T-cell (primary cell): ENCODE measurements at places on chromosomes 13 and 19. TPM values are rescaled to one million over a fixed set of nuclear protein-coding genes. Genes with fewer than 3 reads are reported as not detected.

Gene RASAL3
- 175 TPM for total RNA-seq

Gene ZSCAN4
- not detected for total RNA-seq

Gene PLEKHF1
- 34.5 TPM for total RNA-seq

Gene KIR2DL1
- not detected for total RNA-seq

Gene RNF225
- total RNA-seq, result 1.9 TPM

Gene CPB2
- 0.28 TPM for total RNA-seq

GRCh38 chr19:51593969-51594773, 23.1 kb downstream of the ZNF175 start:
- peak; percentile 94 for DNase-seq
- H3K27me3 ChIP-seq, result no peaks in the 10 kb centered on the region
- peak overlapping the region; percentile 86 for H3K4me3 ChIP-seq
- no peaks in the 10 kb centered on the region for H3K36me3 ChIP-seq

- peaks cover 29% of the 10 kb centered on the region for H3K4me1 ChIP-seq
- no peak for DNase-seq
- no peaks in the 10 kb centered on the region for H3K27me3 ChIP-seq
- no peak overlapping the region for H3K4me3 ChIP-seq
Measured at GRCh38 chr13:45413826-45414307, 4.3 kb downstream of the SLC25A30 start.

- H3K27ac ChIP-seq, result no peak overlapping the region
- H3K4me3 ChIP-seq, result no peak overlapping the region
- H3K36me3 ChIP-seq, result peaks cover 67% of the 10 kb centered on the region
- peaks cover 22% of the 10 kb centered on the region for H3K4me1 ChIP-seq
Measured at GRCh38 chr19:19356500-19356899, 35.9 kb downstream of the MAU2 start.

- H3K4me1 ChIP-seq, result no peaks in the 10 kb centered on the region
- no peak overlapping the region for H3K4me3 ChIP-seq
- H3K27ac ChIP-seq, result no peak overlapping the region
- DNase-seq, result no peak
- H3K27me3 ChIP-seq, result no peaks in the 10 kb centered on the region
Measured at GRCh38 chr19:24060687-24061356, 26.2 kb upstream of the ZNF254 start.

DNA sequence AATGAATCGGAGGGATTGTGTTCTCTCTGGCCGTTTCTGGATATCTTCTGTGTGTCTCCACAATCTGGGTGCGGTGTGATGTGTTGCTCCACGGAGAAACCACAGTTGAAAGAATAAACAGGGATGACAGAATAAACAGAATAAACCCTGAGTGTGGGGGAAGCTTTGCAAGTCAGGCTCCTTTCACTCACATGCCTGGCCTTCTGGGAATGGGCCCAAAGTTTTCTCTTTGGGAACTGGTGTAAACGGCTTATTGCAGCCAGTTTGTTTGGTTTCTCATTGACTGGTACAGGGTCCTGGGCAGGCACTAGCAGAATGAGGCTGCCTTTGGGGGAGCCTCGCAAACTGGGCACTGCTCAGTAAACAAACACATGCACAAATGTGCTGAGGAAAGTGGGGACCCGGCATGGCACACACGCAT, 324.7 kb downstream of the DLEU7 start:
- H3K4me1 ChIP-seq, result no peaks in the 10 kb centered on the region
- DNase-seq, result no peak
- H3K27ac ChIP-seq, result no peak overlapping the region
- no peak overlapping the region for H3K4me3 ChIP-seq
- no peaks in the 10 kb centered on the region for H3K36me3 ChIP-seq

- no peaks in the 10 kb centered on the region for H3K36me3 ChIP-seq
- H3K4me3 ChIP-seq, result peak overlapping the region; percentile 35
- H3K27me3 ChIP-seq, result peaks cover 29% of the 10 kb centered on the region
- DNase-seq, result peak; percentile 70
Measured at GRCh38 chr19:35142606-35143230, 337 bp upstream of the FXYD7 start.

DNA sequence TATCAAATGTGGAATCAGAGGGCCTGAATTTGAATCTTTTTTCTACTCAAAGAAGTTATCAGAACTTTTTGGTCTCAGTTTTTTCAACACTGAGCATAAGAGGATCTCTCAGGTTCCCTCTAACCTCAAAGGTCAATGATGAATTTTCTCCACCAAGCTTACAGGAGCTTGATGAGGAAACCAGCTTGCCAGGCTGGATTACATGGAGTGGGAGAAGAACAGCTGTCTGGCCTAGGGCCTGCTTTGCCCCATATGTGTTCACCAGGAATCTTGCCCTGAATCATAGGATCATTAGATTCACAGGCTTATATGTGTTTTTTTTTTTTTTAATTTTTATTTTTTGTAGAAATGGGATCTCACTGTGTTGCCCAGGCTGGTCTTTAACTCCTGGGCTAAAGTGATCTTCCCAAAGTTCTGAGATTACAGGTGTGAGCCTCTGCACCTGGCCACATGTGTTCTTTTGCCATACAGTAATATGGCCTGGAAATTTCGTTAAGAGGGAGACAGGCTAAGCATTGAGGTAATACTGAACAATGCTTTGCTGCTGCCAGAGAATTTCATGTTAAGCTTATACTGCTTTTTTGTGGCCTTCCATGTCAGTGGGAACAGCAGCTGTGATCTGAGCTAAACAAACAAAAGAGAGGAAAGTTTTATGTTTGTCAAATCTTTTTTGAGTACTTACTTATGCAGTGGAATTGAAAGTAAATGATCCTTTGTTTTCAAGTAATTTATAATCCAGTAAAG, 110.6 kb downstream of the DNAJC3 start:
- H3K27me3 ChIP-seq, result no peaks in the 10 kb centered on the region
- H3K36me3 ChIP-seq, result peaks cover 14% of the 10 kb centered on the region
- no peak for DNase-seq
- H3K4me1 ChIP-seq, result no peaks in the 10 kb centered on the region
- no peak overlapping the region for H3K27ac ChIP-seq

DNA sequence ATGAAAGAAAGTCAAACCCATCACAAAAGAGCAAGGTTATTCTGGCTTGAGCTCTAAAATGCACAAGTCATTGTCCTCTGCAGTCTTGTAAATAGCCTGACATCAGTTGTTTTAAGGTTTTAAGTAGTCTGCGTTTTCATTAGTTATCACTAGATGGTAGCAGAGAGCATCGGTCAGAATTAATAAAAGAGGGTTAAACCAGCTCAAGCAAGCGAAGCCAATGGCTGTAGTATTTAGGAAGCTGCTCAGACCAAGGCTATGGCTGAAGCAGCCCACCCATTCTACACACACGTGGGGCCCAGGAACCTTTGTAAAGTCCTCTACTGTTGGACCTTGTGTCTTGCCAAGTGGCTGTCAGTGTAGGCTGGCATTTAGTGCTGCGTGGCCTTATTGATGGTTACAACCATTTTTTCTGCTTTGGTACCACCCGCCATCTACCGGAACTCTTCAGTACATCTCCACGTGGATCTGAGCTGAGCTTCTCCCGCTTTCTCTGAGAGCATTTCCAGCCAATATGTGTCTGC, 13.3 kb upstream of the ZNF57 start:
- H3K4me1 ChIP-seq, result no peaks in the 10 kb centered on the region
- no peaks in the 10 kb centered on the region for H3K36me3 ChIP-seq
- no peak for DNase-seq

GRCh38 chr13:36981156-36981743, 17.9 kb downstream of the ALG5 start:
- no peaks in the 10 kb centered on the region for H3K4me1 ChIP-seq
- H3K36me3 ChIP-seq, result peaks cover 7% of the 10 kb centered on the region
- no peaks in the 10 kb centered on the region for H3K27me3 ChIP-seq

DNA sequence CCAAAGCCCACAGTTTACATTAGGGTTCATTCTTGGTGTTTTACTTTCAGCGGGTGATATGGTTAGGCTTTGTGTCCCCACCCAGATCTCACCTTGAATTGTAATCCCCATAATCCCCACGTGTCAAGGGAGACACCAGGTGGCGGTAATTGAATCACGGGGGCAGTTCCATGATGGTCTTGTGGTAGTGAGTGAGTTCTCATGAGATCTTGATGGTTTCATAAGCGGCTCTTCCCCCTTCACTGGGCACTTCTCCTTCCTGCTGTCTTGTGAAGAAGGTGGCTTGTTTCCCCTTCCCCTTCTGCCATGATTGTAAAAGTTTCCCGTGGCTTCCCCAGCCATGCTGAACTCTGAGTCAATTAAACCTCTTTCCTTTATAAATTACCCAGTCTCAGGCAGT, 12.0 kb downstream of the FPR2 start:
- H3K36me3 ChIP-seq, result no peaks in the 10 kb centered on the region
- no peak for DNase-seq
- H3K27ac ChIP-seq, result no peak overlapping the region
- peaks cover 3% of the 10 kb centered on the region for H3K4me1 ChIP-seq
- H3K4me3 ChIP-seq, result no peak overlapping the region

DNA sequence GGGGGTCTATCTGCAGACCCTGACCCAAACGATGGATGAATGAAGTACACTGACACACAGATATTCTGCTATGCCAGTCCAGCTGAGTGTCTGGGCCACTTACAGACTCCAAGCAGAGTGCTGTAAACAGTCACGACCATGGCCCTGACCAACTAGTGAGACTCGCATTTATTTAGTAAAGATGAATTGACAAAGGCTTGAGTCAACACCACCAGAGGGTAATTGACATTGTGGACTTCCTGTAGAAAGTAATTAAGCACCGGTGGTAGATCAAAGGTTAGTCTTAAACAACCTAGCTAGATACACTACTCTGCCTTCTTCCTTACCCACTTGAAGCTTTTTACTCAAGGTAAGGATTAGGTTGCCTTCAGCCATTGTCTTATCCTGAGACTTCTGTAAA, 63.4 kb upstream of the KPNA3 start:
- no peaks in the 10 kb centered on the region for H3K36me3 ChIP-seq
- no peak overlapping the region for H3K27ac ChIP-seq
- no peaks in the 10 kb centered on the region for H3K4me1 ChIP-seq

DNA sequence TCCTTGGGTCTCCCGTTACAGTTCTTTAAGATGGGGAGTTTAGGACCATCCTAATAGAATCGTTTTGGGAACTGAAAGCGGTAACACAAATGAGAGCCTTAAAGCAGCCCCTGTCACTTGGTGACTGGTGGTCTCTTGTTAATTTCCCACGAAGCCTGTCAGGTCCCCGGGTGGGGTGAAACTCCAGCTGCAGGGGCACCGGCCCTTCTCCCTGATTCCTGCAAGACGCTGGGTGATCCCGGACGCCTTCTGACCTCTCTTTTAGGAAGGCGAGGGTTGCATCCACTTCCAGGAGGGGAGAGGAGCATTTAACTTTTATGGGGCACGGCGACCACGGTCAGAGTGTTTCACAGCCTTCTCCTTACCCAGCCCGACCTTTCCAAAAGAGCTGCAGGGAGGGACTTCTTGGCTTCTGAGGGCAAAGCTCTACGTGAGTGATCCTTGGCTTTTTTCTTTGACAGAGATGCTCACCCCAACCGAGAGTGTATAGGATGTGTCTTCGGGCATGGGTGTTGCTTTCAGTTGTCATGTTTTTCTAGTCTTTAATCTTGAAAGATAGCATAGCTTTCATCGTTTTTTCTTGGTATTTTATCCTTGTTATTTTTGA, 688 bp downstream of the ZNF225 start:
- H3K36me3 ChIP-seq, result peaks cover 16% of the 10 kb centered on the region
- H3K4me1 ChIP-seq, result peaks cover 21% of the 10 kb centered on the region
- H3K27ac ChIP-seq, result peak overlapping the region; percentile 40

- H3K27ac ChIP-seq, result peak within 1 kb of the TSS; percentile 21
- H3K27me3 ChIP-seq, result peaks cover 7% of the 10 kb centered on the region
- peaks cover 36% of the 10 kb centered on the region for H3K4me1 ChIP-seq
- DNase-seq, result no peak
Measured at GRCh38 chr19:41928221-41928683, at the start of gene ERFL. Gene ERFL, minus strand, starts transcription at chr19:41928449. Its CDS starts 15,530 bp downstream, at chr19:41912919.

GRCh38 chr13:50794226-50794625, 49.3 kb downstream of the DLEU7 start:
- no peak overlapping the region for H3K4me3 ChIP-seq
- no peaks in the 10 kb centered on the region for H3K27me3 ChIP-seq
- no peaks in the 10 kb centered on the region for H3K4me1 ChIP-seq
- no peaks in the 10 kb centered on the region for H3K36me3 ChIP-seq
- H3K27ac ChIP-seq, result no peak overlapping the region

DNA sequence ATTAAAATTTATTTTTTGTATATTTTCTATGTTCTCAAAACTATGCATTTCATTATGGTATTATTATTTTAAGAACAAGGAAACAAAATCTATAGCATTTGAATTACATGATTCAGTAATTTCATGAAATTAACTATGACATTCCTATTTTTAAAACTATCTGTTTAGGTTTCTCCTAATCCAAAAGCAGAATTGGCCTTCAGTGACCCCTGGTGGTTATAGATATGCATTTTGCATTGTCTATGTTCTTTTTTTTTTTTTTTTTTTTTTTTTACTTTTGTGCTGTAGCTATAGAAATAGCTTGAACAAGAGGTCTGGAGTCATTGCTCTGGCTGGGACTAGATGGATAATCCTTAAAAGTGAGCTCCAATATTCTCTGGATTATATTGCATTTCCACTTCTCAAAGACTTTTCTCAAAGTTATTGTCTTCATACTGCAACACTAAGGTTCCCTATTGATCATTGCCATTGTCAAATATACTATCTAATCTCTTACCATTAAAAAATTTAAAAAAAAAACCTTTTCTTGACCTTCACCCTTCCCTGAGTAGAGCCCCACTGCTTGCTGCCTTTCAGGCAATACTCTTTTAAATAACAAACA, 15.9 kb upstream of the DNAJC3 start:
- no peak for DNase-seq
- H3K27ac ChIP-seq, result no peak overlapping the region
- H3K27me3 ChIP-seq, result no peaks in the 10 kb centered on the region
- H3K4me1 ChIP-seq, result no peaks in the 10 kb centered on the region
- H3K4me3 ChIP-seq, result no peak overlapping the region
- no peaks in the 10 kb centered on the region for H3K36me3 ChIP-seq

GRCh38 chr13:94217370-94217769, 262.1 kb downstream of the DCT start:
- no peaks in the 10 kb centered on the region for H3K36me3 ChIP-seq
- DNase-seq, result no peak
- H3K27me3 ChIP-seq, result no peaks in the 10 kb centered on the region
- H3K4me1 ChIP-seq, result no peaks in the 10 kb centered on the region

DNA sequence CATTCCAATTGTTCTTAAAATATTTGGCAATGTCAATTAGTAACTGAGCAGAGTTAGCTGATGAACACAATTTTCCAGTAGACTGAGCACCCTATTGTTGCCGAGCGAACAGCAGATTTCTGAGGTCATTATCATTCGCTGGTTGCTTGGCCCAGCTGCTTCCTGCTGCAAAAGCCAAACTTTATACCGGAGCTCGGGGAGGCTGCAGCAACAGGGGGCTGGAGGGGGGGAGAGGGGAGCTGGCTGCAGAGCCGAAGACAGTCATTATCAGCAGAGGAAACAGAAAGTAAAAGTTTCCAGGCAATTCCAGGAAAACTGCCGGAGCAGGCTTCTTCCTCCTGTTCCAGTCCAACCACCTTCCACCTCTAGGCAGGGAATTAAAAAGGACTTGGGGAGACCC, 77.9 kb downstream of the ZNF536 start:
- peaks cover 10% of the 10 kb centered on the region for H3K27me3 ChIP-seq
- no peaks in the 10 kb centered on the region for H3K36me3 ChIP-seq
- H3K4me1 ChIP-seq, result no peaks in the 10 kb centered on the region
- no peak overlapping the region for H3K27ac ChIP-seq

- H3K36me3 ChIP-seq, result peaks cover 9% of the 10 kb centered on the region
- H3K27ac ChIP-seq, result no peak overlapping the region
- DNase-seq, result no peak
- H3K4me1 ChIP-seq, result peaks cover 27% of the 10 kb centered on the region
- no peak overlapping the region for H3K4me3 ChIP-seq
- peaks cover 22% of the 10 kb centered on the region for H3K27me3 ChIP-seq
Measured at GRCh38 chr19:45816236-45817009, 1.3 kb upstream of the RSPH6A start.

- H3K4me3 ChIP-seq, result no peak overlapping the region
- no peaks in the 10 kb centered on the region for H3K27me3 ChIP-seq
- no peaks in the 10 kb centered on the region for H3K4me1 ChIP-seq
- no peaks in the 10 kb centered on the region for H3K36me3 ChIP-seq
- no peak overlapping the region for H3K27ac ChIP-seq
- no peak for DNase-seq
Measured at GRCh38 chr13:36352350-36352749, 6.2 kb upstream of the SPART start.
